ENCODE measurements at places on chromosomes 7 and 10. TPM values are rescaled to one million over a fixed set of nuclear protein-coding genes. Genes with fewer than 3 reads are reported as not detected.

The TRUB1 gene
- total RNA-seq = 22.2 TPM

The TMEM243 gene
- total RNA-seq = 28.0 TPM

The ACSM6 gene
- total RNA-seq = not detected

The CPN1 gene
- not detected for total RNA-seq

The CALHM3 gene
- not detected for total RNA-seq

The ARHGEF35 gene
- 0.19 TPM for total RNA-seq

The FOXP2 gene
- total RNA-seq = 8.5 TPM

The INMT gene
- not detected for total RNA-seq

The EVX1 gene
- not detected for total RNA-seq

The WNT8B gene
- not detected for total RNA-seq

The HABP2 gene
- total RNA-seq = not detected

The GRM3 gene
- not detected for total RNA-seq

The PHYHIPL gene
- not detected for total RNA-seq

The LIPK gene
- not detected for total RNA-seq

The ANXA8L1 gene
- total RNA-seq = not detected

The LMTK2 gene
- 17.0 TPM for total RNA-seq

The PCLO gene
- 3.8 TPM for total RNA-seq

The YKT6 gene
- 128 TPM for total RNA-seq

The ZP3 gene
- 4.2 TPM for total RNA-seq

The DDC gene
- not detected for total RNA-seq

The ATP6V0A4 gene
- total RNA-seq = 0.38 TPM

The STMP1 gene
- total RNA-seq = 11.1 TPM

The SLK gene
- 51.9 TPM for total RNA-seq

The VGF gene
- total RNA-seq = 0.10 TPM

The GNG11 gene
- total RNA-seq = 284 TPM

The NPTX2 gene
- total RNA-seq = 3.4 TPM

All from vein endothelial cell (primary cell).